ENCODE measurements at places on chromosomes 7 and 10.

GRCh38 chr7:131225619-131226513 is 101.8 kb upstream of the MKLN1 start:
- DNase-seq: peak; percentile 96

DNA sequence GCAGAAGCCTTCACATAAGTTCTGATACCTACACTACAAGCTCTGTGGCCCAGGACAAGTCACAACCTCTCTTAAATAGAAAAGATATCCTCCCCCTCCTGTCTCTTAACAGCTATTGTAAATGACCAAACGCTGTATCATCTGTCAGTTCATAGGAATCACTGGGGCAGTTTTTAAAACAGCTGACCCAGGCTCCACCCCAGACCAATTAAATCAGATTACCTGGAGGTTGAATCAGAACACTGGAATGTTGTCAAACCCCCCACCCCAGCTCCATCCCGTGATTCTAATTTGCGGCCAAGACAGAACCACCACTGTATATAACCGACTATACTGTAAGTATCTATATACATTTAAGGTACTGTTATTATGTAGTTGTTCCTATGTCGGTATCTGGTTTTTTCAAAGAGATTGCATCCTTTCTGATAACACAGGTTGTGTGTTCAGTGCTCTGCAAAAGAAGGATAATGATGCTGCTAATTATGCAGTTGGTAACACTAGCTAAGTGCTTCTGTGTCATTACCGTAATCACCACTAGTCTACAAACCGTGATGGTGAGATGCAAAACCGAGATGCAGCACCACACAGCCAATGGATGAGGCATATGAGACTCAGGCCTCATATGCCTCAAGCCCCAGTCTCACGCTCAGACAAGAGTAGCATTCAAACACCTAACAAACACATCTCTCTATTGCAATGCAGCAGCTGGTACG is 47.4 kb downstream of the TNS3 start:
- no peak for DNase-seq

DNA sequence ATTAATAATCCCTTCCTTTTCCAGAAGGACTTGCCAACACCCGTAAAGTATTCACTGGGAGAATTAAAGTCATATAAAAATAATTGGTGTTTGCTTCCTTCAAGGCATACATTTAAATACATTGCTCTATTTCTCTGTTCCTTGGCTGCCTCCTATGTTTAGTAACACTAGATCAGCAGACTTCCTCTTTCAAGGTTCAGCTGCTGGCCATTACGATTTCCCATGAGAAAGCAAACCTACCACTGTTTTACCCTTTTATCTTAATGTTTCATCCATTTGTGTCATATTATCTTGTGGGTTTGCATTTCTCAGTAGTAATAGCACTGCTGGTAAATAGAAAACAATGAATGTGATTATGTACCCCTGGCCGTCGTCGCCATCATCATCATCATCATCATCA is 313.8 kb upstream of the BMPER start:
- DNase-seq: no peak

DNA sequence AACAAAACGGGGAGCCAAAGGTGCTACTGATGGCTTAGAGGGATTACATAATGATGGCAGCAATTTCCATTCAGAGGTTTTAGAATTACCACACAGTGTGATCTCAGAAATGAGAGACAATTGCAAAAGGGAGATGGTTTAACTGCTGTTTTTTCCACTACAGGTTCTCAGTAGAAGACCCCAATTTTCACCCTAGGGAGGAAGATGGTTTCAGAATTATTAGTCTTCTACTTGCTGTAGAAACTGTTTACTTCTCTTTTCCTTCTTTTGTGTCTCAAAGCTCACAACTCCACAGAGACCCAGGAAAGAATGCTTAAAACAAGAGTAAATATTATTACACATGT is 226.5 kb downstream of the INHBA start:
- no peak for DNase-seq

- DNase-seq: no peak
Measured at GRCh38 chr10:50528206-50528605, 95.5 kb downstream of the SGMS1 start.

GRCh38 chr10:79093658-79094411 is 25.1 kb downstream of the ZMIZ1 start:
- DNase-seq: no peak

- no peak for DNase-seq
Measured at GRCh38 chr10:48255722-48256121, 18.8 kb downstream of the FRMPD2 start.

DNA sequence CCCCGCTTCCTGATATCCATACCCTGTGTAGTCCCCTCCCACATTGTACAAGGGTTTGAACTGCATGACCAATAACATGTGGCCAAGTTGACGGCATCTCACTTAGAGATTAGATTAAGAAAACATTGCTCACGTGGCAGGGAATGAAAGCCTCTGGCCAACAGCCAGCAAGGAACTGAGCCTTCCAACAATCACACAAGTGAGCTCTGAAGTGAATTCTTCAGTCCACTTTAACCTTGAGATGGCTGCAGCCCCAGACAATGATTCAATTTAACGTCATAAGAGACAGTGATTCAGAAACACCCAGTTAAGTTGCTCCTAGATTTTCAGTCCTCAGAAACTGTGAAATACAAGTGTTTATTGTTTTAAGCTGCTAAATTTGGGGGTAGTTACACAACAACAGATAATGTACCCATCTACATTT is 165.9 kb upstream of the PLXNA4 start:
- DNase-seq: no peak

GRCh38 chr10:36256166-36256565 is 614.1 kb upstream of the FZD8 start:
- DNase-seq: no peak

DNA sequence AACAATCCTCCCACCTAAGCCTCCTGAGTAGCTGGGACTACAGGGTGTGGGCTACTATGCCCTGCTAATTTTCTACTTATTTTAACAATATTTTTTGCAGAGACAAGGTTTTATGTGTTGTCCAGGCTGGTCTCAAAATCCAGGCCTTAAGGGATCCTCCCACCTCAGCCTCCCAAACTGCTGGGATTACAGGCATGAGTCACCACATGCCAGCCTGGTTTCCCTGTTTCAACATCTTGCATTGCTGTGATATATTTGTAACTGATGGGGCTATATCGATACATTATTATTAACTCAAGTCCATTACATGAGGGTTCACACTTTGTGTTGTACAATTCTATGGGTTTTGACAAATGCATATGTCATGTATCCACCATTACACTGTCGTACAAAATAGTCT is 41.9 kb upstream of the OGDHL start:
- no peak for DNase-seq

DNA sequence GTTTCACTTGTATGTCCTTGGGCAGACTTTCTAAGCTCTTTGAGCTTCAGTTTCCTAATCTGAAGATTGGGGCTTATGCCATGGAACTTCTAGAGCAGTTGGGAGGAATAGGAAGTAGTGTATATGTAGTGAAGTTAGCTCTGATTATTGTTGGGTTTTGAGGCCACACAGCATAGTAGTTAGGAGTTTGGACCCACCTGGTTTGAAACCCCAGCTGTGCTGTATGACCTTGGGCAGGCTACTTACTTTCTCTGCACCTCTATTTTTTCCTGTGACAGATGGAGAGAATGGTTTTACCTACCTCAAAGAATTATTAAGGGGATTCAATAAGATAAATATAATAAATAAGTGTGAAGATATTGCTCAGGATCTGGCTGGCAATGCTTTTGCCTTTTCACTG is 61.4 kb upstream of the ADRB1 start:
- DNase-seq: no peak

GRCh38 chr10:6729861-6730344 is 149.8 kb upstream of the PRKCQ start:
- peak; percentile 63 for DNase-seq

DNA sequence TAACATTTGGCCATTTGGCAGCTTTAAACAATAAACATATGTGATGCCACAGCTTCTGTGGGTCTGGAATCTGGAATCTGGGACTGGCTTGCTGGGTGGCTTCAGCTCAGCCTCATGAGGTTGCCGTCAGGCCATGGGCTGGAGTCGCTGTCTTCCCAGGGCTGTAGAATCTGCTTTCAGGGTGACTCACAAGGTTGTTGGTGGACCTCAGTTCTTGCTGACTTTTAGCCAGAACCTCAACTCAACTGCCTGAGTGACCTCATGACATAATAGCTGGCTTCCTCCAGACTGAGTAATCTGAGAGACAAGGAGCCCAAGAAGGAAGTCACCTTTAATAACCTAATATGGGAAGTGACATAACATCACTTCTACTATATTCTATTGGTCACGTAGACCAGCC is 44.6 kb upstream of the TSPAN13 start:
- no peak for DNase-seq

DNA sequence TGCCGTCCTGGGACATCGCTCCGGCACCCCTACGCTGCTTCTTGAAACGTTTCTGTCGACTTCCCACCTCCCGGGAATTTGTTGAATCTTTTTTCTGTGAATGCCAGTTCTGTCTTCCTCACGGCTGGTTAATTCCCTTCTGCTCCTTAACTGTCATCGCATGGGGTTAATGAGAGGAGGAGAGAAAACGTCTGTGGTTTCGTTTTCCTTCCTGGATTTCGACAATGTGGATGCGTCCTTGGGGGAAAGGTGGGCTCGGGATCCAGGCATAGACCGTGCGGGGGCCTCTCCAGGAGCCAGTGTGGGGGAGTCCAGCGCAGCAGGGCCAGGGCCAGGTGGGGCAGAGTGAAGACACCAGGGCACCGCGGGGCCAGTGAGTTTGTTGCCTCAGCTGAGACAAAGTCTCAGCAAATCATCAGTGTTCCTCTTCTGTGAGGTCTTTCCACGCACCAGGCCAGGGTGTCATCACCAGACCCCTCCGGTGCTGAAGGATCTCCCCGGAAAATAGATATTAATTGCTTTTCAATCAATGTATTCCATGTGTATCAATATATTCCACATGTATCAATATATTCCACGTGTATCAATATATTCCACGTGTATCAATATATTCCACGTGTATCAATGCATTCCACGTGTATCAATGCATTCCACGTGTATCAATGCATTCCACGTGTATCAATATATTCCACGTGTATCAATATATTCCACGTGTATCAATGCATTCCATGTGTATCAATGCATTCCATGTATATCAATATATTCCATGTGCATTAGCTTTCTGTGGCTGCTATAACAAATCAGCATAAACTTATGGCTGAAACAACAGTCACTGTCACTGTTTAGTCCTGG is 33.7 kb upstream of the CFAP46 start:
- no peak for DNase-seq

GRCh38 chr10:105598207-105598606 is 957.1 kb downstream of the SORCS3 start:
- DNase-seq: no peak

GRCh38 chr7:120862987-120863590 is 5.1 kb upstream of the TSPAN12 start:
- no peak for DNase-seq

GRCh38 chr7:154859747-154860620 is 142.9 kb downstream of the PAXIP1 start:
- no peak for DNase-seq

DNA sequence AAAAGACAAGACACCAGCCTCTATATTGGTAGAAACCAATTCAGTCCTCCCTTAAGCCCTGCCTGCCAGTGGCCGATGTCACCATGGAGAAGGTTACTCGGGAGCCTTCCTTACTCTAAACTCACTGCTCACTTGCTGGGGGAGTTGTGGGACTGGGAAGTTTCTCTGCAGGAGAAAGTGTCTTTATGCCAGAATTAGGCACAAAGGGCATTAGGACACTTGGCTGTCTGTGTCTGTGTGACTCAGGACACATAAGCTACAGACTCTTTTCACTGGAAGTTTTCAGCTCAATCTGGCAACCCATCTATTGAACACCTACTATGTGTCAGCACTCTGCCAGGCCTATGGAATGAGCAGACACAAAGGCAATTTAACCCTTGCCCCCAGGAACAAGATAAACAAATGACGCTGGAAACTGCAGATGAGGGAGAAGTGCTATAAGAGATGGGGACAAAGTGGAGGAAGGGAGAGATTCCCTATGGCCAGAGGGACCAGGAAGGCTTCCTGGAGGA is 49.5 kb upstream of the CACUL1 start:
- DNase-seq: no peak

- DNase-seq: no peak
Measured at GRCh38 chr7:133590795-133591194, 337.9 kb downstream of the EXOC4 start.

DNA sequence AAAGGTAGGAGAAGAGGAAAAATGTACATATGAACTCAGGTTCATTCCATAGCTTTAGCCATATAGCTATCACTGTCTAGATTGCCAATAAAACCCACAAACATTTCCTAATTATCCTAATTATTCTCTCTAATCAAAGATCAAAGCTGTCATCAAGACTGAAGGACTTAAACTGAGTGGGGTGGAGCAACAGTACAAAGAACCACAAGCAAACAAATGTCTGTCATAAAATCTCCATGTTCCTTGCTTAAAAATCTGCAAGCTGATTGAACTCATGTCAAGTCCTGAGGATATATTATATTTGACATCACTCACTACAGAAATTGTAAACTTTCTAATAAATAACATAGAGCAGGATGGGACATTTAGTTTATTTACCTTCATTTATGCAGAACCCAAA is 315.9 kb downstream of the SNX13 start:
- no peak for DNase-seq

GRCh38 chr7:86768967-86769760 is 125.5 kb downstream of the GRM3 start:
- no peak for DNase-seq

- peak; percentile 63 for DNase-seq
Measured at GRCh38 chr10:48603421-48604038, 1.3 kb downstream of the ARHGAP22 start.
